ENCODE measurements at places on chromosomes 7 and 10.
A peak's percentile ranks its signal among the peaks of the same experiment; 100 is the strongest.

- no peaks in the 10 kb centered on the region for H3K27me3 ChIP-seq
- no peak overlapping the region for H3K27ac ChIP-seq
- no peaks in the 10 kb centered on the region for H3K36me3 ChIP-seq
- no peaks in the 10 kb centered on the region for H3K4me1 ChIP-seq
- no peak overlapping the region for H3K4me3 ChIP-seq
- no peak for DNase-seq
Measured at GRCh38 chr7:69778138-69778537, 179.9 kb downstream of the AUTS2 start.

- no peak for DNase-seq
- no peaks in the 10 kb centered on the region for H3K4me1 ChIP-seq
- H3K27me3 ChIP-seq: no peaks in the 10 kb centered on the region
- no peak overlapping the region for H3K27ac ChIP-seq
- H3K36me3 ChIP-seq: no peaks in the 10 kb centered on the region
- H3K4me3 ChIP-seq: no peak overlapping the region
Measured at GRCh38 chr10:89384474-89385340, 6.9 kb downstream of the IFIT1B start.

- H3K27me3 ChIP-seq: no peaks in the 10 kb centered on the region
- H3K36me3 ChIP-seq: peaks cover 9% of the 10 kb centered on the region
- H3K4me1 ChIP-seq: peaks cover 18% of the 10 kb centered on the region
Measured at GRCh38 chr7:100604976-100605911, 3.1 kb downstream of the PCOLCE start.

- H3K27me3 ChIP-seq: peaks cover 34% of the 10 kb centered on the region
- H3K36me3 ChIP-seq: peaks cover 2% of the 10 kb centered on the region
- H3K4me1 ChIP-seq: no peaks in the 10 kb centered on the region
- H3K4me3 ChIP-seq: no peak overlapping the region
- no peak for DNase-seq
Measured at GRCh38 chr7:3969286-3969685, 668.2 kb downstream of the SDK1 start.

- no peak for DNase-seq
- H3K27ac ChIP-seq: no peak within 1 kb of the TSS
- H3K36me3 ChIP-seq: no peaks in the 10 kb centered on the region
- no peak within 1 kb of the TSS for H3K4me3 ChIP-seq
- H3K27me3 ChIP-seq: peaks cover 34% of the 10 kb centered on the region
Measured at GRCh38 chr10:102837230-102837721, at the start of gene CYP17A1. TSS of gene CYP17A1 (minus strand) at chr10:102837413. CDS start at chr10:102837361, 52 bp downstream.

DNA sequence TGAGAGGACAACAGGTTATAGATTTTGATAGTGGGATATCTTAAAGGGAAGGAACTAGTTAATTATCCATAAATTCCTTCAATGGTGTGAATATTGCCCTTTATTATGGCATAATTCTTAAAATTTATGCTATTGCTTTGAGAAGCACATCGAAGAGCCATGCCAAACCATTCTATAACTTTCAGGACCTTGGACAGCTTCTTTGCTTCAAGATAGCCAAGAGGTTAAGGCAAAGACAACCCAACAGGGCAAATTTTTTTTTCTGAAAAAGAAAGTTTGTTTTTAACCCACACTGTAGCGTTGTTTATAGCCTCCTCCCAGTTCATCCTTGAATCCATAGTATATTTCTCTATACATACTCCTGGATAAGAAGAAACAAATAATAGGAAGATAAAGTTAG is 103.2 kb downstream of the NRG3 start:
- H3K27ac ChIP-seq: no peak overlapping the region
- H3K4me1 ChIP-seq: no peaks in the 10 kb centered on the region
- DNase-seq: no peak
- no peak overlapping the region for H3K4me3 ChIP-seq
- H3K36me3 ChIP-seq: no peaks in the 10 kb centered on the region
- no peaks in the 10 kb centered on the region for H3K27me3 ChIP-seq

DNA sequence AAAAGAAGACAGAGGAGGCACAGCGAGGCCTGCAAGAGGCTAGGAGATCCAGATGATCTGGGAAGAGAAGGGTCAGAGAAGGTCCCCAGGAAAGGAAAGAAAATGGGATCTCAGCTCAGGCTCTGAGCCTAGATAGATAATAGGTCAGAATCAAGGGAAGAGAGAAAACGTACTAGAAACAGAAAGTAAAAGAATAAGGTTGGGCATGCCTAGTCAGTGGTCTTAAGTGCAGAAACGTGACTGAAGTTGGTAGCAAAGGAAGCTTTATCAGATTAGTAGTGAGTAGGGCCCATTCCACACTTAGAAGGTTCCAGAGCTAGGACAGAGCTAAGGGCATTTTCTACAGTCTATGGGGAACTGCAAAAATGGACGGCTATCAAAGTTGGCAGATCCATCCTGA is 84.8 kb upstream of the ASAH2 start:
- DNase-seq: no peak
- H3K4me3 ChIP-seq: peak overlapping the region; percentile 52
- no peaks in the 10 kb centered on the region for H3K27me3 ChIP-seq
- peak overlapping the region; percentile 52 for H3K27ac ChIP-seq
- H3K4me1 ChIP-seq: peaks cover 28% of the 10 kb centered on the region

- H3K36me3 ChIP-seq: no peaks in the 10 kb centered on the region
- peaks cover 28% of the 10 kb centered on the region for H3K27me3 ChIP-seq
- no peaks in the 10 kb centered on the region for H3K4me1 ChIP-seq
- no peak overlapping the region for H3K27ac ChIP-seq
- no peak for DNase-seq
Measured at GRCh38 chr7:28800150-28800549, 158.0 kb downstream of the TRIL start.

GRCh38 chr7:34991938-34992840 is 45.1 kb downstream of the DPY19L1 start:
- H3K27ac ChIP-seq: peak overlapping the region; percentile 95
- no peaks in the 10 kb centered on the region for H3K27me3 ChIP-seq
- H3K4me3 ChIP-seq: peak overlapping the region; percentile 79
- H3K4me1 ChIP-seq: peaks cover 17% of the 10 kb centered on the region
- H3K36me3 ChIP-seq: peaks cover 19% of the 10 kb centered on the region

DNA sequence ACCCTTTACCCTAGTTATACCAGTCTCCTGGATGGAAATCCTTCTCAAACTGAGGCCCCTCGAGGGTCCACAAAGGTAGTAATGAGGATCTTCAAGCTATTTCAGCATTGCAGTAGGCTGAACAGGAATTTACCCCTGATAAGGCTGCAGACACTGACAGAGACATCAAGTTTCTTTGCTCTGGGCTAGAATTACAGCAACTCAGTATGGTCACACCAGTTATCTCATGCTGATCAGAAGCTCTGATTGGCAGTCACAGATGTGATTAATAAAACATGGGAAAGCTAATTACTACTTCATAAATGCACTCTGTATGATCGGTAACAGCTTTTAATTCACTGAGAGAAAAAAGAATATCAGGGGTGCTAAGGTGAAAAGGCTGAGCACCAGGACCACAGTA is 30.6 kb downstream of the FAM204A start:
- no peak overlapping the region for H3K4me3 ChIP-seq
- no peak for DNase-seq
- H3K27ac ChIP-seq: no peak overlapping the region
- no peaks in the 10 kb centered on the region for H3K4me1 ChIP-seq

DNA sequence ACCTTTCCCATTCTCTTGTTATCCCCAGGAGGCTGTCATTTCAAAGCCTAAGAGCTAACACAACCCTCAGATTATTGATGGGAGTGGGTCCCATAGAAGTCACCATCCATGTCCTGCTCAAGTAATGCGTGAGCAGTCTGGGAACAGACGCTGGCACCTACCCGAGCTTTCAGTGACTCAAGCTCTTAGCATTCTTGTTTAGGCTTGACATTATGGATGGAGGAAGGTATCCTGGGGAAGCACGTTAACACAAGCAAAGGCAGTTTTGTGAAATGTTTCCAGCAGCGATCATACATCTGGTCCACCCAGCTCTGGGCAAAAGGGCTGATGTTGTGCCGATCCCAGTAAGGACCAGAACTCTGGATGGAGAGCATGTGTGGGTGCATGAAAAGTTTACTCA is 30.0 kb upstream of the AUTS2 start:
- H3K4me3 ChIP-seq: no peak overlapping the region
- H3K36me3 ChIP-seq: no peaks in the 10 kb centered on the region
- no peak overlapping the region for H3K27ac ChIP-seq
- H3K4me1 ChIP-seq: peaks cover 7% of the 10 kb centered on the region

DNA sequence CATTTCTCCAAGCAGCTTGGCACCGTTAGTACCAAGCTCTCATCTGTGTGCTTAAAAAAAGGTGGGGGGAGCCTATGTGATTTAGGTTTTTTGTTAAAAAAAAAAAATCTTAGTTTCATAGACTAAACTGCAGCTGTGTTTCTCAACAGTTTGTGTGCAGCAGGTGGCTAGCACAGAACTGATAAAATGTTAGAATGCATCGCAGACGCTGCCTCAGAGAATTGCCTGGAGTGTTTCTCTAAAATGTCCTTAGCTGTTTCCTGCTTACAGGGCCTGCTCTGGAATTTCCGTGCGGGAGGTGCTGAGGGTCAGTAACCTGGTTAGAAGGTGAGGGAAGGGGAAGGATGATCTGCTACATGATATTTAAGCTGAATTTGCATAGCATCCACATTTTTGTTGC is 268.9 kb downstream of the PLXDC2 start:
- H3K27ac ChIP-seq: no peak overlapping the region
- H3K27me3 ChIP-seq: no peaks in the 10 kb centered on the region
- H3K4me3 ChIP-seq: no peak overlapping the region
- no peak for DNase-seq
- no peaks in the 10 kb centered on the region for H3K4me1 ChIP-seq

DNA sequence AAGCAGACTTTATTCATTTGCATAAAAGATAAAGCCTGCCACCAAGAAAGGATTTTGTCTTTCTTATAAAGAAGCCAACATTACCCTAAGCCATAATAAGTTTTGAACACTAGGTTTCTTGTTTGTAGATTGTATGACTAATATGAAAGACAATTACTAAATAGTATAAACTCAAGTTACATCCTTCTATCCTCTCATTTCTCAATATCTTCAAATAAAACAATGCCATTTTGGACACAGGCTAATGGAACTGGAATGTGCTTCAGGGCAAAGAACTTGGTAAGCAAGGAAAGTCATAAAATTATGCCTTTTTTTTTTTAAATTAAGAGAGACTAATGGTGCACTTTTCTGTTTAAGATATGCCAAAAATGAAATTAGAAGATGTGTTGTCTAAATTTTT is 137.7 kb downstream of the DKK1 start:
- no peaks in the 10 kb centered on the region for H3K27me3 ChIP-seq
- H3K4me1 ChIP-seq: no peaks in the 10 kb centered on the region
- H3K27ac ChIP-seq: no peak overlapping the region
- no peaks in the 10 kb centered on the region for H3K36me3 ChIP-seq
- DNase-seq: no peak
- H3K4me3 ChIP-seq: no peak overlapping the region

DNA sequence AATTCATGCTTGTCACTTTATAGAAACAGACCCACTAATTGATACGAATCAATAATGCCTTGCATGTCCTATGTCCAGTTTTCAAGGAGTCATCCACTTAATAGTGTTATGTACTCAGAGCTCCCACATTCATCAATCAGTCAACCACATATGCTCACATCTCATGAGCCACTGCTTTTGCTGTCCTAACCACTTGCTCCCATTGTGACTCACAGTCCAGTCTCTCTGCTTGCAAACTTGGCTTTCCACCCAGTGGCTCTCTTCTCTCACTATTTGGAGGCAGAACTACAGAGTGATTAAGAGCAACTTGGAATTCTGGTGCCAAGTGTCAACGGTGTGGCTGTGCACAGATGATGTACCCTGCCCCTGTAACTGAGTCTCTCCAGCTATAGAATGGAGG is 166.0 kb downstream of the SNX13 start:
- DNase-seq: no peak
- H3K4me3 ChIP-seq: no peak overlapping the region
- H3K27me3 ChIP-seq: no peaks in the 10 kb centered on the region
- peaks cover 2% of the 10 kb centered on the region for H3K36me3 ChIP-seq

DNA sequence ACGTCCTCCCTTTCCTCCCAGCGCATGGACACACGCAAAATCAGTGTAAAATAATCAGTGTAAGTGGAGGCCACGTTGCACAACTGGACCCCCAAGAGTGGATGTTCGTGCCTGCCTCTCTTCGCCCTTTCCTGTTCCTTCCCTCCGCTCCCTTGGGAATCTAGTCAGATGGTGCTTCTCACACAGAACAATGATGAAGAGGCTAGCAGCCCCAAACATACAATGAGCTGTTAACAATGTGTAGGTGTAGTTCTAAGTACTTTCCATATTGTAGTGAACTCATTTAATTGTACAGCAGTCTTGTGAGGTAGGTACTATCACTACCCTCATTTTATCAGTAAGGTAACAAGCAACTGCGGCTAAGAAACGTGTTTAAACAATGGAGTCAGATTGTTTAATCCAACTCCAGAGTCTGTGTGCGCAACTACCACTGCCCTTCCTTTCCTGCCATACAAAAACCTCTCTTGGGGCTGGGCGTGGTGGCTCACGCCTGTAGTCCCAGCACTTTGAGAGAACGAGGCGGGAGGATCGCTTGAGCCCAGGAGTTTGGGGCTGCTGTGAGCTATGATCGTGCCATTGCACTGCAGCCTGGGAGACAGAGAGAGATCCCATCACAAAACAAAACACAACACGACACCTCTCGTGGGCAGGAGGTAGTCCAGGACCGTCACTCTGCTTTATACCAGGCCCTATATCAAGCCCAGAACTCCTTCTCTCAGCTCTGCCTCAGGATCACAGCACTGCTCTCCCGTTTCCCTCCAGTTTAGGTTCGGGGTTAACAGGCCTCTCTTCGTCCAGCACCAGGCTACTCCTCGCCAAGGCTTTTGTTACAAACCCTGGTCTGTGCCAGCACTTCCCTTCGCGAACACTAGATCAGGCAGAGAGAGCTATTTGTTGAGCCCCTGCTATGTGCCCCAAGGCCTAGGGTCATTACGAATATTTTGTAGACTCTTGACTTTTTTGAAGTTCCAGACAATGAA is 1.1 kb downstream of the FKBP9 start:
- H3K27ac ChIP-seq: no peak overlapping the region
- H3K36me3 ChIP-seq: no peaks in the 10 kb centered on the region
- H3K4me3 ChIP-seq: peak overlapping the region; percentile 68
- peaks cover 51% of the 10 kb centered on the region for H3K27me3 ChIP-seq
- peaks cover 4% of the 10 kb centered on the region for H3K4me1 ChIP-seq

GRCh38 chr7:137591421-137591837 is 247.9 kb upstream of the PTN start:
- H3K27ac ChIP-seq: no peak overlapping the region
- no peak for DNase-seq
- H3K4me3 ChIP-seq: no peak overlapping the region
- no peaks in the 10 kb centered on the region for H3K36me3 ChIP-seq

DNA sequence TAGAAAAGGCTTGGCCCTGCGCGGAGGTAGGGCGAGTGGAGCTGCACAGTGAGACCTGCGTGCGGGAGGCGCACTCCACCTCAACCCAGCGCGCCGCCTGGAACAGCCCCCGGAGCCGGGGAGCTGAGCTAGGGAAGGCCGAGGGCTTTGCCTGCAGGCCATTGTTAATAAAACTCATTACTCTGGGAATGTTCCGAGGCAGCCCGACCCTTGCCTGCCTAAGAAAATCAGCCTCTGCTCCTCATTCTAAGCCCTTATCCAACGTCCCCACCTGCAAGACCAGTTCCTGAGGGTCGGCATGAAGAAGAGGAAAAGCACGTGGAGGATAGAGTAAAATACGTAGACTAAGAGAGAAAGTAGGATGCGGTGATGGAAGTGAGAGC is 55.3 kb downstream of the C7orf25 start:
- no peak for DNase-seq
- peaks cover 4% of the 10 kb centered on the region for H3K36me3 ChIP-seq
- no peak overlapping the region for H3K27ac ChIP-seq
- H3K27me3 ChIP-seq: peaks cover 40% of the 10 kb centered on the region
- H3K4me1 ChIP-seq: peaks cover 4% of the 10 kb centered on the region
- peak overlapping the region; percentile 40 for H3K4me3 ChIP-seq
